EH (cell line): ENCODE measurements at places on chromosomes 2 and 18.

DNA sequence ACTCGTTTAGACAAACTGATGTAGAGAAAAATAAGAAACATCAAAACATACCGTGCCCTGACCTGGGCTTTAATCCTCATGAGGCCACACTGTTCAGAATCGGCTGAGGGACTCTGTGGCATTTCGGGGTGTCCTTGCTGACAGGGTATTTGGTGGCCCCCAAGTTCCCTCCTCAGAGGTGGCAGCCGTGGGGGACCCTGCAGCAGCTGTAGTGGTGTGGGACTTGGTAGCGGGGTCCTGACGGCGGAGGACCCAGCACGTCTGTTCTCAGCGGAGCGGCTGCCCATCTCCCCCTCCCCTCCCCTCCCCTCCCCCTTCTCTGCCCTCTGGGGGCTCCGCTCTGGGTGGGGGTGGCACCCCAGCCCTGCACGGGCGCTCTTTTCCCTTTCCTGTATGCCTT lies 18.4 kb downstream of the KCNG2 start:
- DNase-seq, result no peak

DNA sequence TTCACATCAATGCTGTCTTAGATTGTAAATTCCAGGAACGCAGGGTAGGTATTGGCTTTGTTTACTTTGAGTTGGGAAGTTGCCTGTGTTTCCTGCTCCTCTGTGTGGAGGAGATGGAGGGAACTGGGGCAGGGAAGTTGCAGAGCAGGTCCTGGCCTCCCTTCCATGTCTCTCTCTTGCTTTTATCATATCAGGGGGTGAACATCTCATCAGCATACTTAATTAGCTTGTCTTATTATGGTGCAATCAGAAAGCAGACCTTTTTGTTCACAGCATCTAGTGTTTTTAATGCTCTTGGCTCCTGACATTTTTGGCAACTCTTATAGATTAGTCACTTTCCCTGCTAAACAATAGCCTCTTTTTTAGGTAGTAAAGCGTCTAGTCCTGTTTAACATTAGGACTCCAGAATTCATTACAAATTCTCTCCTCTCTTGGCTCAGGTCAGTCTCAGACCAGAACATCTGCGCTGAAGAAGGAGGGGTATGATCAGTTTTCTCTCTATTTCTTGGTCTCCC lies 11.5 kb upstream of the DIPK1C start:
- DNase-seq, result no peak

GRCh38 chr18:43882358-43883055 lies 605.2 kb upstream of the SYT4 start:
- DNase-seq, result peak; percentile 8

- DNase-seq, result no peak
Measured at GRCh38 chr2:127950264-127950663, 64.5 kb upstream of the AMMECR1L start.

- DNase-seq, result no peak
Measured at GRCh38 chr2:223853425-223853837, 16.0 kb upstream of the AP1S3 start.

DNA sequence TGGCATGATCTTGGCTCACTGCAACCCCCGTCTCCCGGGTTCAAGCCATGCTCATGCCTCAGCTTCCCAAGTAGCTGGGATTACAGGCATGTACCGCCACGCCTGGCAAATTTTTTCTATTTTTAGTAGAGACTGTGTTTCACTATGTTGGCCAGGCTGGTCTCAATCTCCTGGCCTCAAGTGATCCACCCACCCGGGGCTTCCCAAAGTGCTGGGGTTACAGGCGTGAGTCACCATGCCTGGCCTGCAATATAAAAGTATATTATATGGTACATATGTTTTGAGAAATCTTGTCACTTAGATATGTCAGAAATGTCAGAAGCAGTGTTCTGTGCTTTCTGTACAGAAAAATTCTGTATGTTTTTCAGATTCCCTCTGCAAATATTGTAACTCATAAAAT lies 19.2 kb upstream of the XPO1 start:
- DNase-seq, result peak; percentile 5

DNA sequence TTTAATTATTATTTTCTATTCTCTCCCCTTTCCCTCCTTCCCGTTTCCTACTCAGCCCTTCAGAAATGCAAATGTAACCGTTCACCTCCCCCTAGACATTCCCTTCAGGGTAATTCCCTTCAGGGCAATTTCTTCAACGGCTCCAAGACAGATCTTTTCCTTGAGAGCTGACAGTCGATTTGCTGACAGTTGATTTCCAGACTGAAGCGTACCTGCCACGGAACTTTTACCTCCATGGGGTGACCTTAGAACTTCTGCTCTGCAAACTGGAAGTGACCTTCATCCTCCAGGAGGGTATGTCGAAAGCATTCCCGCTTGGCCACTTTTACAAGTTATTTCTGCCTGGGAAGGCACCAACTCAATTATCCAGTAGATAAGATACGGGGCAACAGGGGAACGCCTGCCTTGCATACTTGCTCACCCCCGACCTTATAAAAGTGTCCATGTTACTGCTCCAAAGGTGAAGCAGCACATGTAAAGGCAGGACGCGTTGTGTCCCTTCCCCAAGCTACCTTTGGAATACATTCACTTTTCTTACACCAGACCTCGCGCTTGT lies 18.5 kb downstream of the B3GNT7 start:
- DNase-seq, result no peak

DNA sequence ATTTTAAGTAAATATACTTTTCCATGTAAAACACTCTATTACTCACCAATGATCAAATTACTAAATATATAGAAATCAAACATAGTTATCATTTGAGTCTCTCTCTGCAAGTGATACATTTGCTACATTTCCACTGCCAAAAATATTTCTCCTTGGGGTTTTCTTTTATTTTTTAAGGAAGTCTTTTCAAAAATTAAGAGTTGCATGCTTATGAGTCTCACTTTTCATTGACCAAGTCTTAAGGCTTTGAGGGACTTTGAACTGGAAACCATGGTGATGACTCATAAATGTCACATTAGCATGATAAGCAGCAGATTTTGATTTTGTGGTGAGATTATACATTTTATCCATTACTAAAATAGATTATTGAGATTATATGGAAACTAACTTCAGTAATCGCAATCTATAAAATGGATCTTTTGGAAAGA lies 152.9 kb downstream of the FAM124B start:
- DNase-seq, result peak; percentile 39

DNA sequence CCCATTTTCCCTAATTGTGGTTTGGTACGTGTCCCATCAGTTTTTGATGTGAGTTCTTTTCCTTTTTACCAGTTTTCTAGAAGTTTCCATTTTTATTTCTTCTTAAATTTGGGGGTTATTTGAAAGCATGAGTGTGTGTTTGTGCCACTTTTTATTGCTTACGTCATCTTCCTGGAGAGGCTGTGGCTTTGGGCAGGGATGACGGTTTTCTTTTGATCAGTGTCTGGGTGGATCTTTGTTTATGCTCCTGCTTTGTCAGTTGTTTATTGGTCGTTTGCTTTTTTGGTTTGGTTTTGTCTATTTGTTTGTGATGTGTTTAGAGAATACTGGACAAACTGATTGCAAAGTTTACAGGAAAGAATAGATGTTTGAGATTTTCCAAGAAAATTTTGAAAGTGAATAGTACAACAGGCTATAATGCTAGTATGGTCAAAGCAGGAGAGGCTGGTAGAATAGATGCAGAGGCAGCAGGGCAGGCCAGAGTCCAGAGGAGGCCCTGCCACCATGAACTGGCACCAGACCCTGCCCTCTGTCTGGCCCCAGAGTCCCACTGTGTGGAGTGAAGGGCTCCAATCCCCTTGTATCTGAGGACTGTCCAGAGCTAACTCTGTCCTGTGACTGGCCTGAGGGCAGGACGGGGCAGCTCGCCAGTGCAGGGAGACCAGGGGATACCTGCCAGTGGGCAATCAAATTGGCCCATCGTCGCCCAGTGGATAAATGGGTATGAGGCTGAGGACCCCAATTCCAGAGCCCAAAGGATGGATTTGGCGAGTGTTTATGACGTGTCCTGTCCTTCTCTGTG lies 23.4 kb upstream of the SNED1 start:
- peak; percentile 18 for DNase-seq

GRCh38 chr2:7516484-7517063 lies 599.4 kb downstream of the RNF144A start:
- DNase-seq, result peak; percentile 2

DNA sequence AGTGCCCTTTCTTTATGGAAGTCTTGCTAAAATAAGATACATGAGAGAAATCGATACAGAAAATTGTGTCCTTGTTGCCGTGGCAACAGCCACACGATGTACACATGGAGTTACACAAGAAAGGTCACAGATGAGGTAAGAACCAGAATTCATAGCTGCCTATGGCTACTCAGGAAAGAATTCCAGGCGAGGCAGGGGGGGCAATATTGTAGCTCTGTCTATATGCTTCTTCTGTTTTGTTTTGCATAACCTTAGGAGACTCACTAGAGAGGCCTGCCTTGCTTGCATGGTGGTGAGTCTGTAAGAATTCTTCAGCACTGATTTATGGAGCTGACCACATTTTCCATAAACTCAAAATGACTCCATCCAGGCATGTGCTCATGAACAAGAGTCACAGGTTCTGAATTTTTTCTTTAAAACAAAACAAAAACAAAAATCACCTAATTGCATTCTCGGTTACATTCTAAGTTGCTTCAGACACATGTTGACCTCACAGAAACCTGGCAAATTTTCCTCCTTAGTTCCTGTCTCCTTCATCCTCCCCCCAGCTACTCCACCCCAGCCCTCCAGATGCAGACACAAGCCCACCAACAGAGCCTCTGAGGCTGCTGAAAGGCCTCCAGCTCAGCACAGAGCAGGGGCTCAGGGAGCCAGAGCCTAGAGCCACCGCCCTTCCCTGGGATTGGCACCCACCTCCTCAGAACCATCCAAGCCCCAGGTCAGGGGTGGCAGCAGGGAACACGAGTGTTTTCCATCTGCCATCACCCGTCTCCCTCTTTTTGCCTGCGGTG lies 183.5 kb downstream of the ANTXR1 start:
- DNase-seq, result peak; percentile 92

DNA sequence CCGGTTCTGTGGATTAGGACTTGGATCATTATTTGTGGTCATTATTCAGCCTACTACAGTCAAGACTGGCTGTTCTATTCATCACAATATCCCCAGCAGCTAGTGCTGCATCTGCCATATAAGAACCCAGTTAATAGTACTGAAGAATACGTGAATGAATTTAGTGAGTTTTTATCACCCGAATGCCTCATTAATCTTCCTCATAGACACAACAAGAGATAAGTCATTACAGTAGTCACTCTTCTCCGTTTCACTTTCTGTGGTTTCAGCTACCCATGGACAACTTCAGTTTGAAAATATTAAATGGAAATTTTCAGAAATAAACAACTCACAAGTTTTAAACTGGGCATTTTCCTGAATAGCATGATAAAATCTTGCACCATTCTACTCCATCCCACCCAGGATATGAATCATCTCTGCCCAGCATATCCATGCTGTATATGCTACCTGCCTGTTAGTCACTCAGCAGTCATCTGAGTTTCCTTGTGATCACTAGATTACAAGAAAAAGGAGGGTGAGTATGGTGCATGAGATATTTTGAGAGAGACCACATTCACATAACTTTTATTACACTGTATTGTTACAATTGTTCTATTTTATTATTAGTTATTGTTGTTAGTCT lies 363.7 kb upstream of the CHAC2 start:
- peak; percentile 70 for DNase-seq

DNA sequence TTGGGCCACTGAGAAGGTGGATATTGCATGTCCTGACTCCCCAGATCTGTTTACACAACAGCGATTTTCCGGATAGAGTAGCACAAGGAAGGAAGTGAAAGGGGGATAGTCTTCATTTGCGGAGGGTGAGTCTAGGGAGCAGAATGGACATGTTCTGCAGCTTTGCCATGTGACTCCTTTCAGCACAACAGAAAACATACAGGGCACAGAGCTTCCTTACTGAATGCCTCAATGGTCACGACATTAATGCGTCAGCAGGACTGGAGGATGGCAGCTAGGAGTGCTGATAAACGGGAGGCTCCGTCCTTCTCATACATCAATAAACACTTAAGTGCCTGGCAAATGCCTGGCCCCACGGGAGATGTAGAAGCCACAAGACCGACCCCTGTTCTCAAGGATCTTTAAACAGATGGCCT lies 163.0 kb downstream of the FAM210A start:
- no peak for DNase-seq

GRCh38 chr2:68287580-68288441 lies 31.9 kb downstream of the CNRIP1 start:
- no peak for DNase-seq

GRCh38 chr2:37886745-37887144 lies 38.3 kb upstream of the RMDN2 start:
- peak; percentile 74 for DNase-seq

GRCh38 chr2:111698089-111698488 lies 185.9 kb downstream of the ANAPC1 start:
- no peak for DNase-seq

- peak; percentile 34 for DNase-seq
Measured at GRCh38 chr2:69742322-69742952, 503 bp downstream of the ANXA4 start.

DNA sequence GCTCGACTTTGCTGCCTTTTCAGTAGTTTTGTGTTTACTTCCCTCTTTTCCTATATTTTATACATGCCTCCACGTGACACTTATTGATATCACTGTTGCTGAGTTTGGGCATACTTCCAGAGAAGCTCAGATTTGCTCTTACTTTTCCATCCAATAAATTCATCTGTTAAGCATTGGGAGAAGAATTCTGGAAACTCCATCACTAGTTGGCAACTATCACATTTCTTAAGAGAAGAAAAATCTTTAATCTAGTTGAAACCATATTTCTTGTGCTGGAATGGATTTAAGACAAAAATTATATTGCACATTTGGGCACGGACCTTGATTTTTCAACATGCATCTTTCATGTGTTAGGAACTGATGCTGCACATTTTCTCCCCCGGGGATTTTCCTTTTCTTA lies 52.6 kb upstream of the CPO start:
- no peak for DNase-seq

GRCh38 chr2:132374961-132375360 lies 41.6 kb upstream of the GPR39 start:
- no peak for DNase-seq
